ENCODE measurements at places on chromosomes 6 and 20. TPM values are rescaled to one million over a fixed set of nuclear protein-coding genes. Genes with fewer than 3 reads are reported as not detected.

The XKR7 gene
- total RNA-seq, result 0.02 TPM

The CBLN4 gene
- not detected for total RNA-seq

The PSORS1C2 gene
- not detected for total RNA-seq

The PDE7B gene
- total RNA-seq, result 1.6 TPM

The OR12D3 gene
- total RNA-seq, result not detected

The HUS1B gene
- 0.26 TPM for total RNA-seq

The TNFRSF6B gene
- 1.1 TPM for total RNA-seq

The CFB gene
- total RNA-seq, result 2.5 TPM

The MOXD1 gene
- 1.8 TPM for total RNA-seq

The CDC40 gene
- total RNA-seq, result 11.4 TPM

The APOM gene
- 3.2 TPM for total RNA-seq

All from A549 treated with DMSO at 1 μM for 4 hours (cell line).